ENCODE measurements at places on chromosomes 3 and 15. TPM values are rescaled to one million over a fixed set of nuclear protein-coding genes. Genes with fewer than 3 reads are reported as not detected.
A peak's percentile ranks its signal among the peaks of the same experiment; 100 is the strongest.

- DNase-seq, result no peak
Measured at GRCh38 chr15:66188464-66188863, 65.1 kb downstream of the MEGF11 start.

GRCh38 chr15:60464836-60465630, 13.9 kb downstream of the ICE2 start:
- DNase-seq, result no peak

Gene GMPPB
- total RNA-seq, result 30.8 TPM

GRCh38 chr15:73922186-73923151, 3.8 kb upstream of the LOXL1 start:
- peak; percentile 67 for DNase-seq

DNA sequence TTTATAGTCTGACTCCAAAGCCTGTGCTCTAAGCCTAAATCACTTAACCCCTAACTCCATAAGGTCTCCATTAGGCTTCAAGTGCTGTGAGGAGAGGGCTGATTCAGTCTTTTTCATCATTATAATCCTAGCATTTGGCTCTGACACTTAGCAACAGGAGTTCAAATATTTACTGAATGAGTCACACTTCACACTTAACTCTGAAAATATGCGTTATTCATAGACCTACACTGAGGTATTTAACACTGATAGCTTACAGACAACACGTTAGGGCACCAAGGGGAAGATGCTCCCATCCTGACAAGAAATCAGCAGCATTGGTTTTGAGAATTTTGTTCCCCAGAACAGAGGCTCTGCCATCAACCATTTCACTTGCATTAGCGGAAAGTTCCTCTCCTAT, 53.5 kb downstream of the MSL2 start:
- DNase-seq, result no peak

Gene CHCHD4
- 12.2 TPM for total RNA-seq

Gene ARGFX
- total RNA-seq, result not detected

DNA sequence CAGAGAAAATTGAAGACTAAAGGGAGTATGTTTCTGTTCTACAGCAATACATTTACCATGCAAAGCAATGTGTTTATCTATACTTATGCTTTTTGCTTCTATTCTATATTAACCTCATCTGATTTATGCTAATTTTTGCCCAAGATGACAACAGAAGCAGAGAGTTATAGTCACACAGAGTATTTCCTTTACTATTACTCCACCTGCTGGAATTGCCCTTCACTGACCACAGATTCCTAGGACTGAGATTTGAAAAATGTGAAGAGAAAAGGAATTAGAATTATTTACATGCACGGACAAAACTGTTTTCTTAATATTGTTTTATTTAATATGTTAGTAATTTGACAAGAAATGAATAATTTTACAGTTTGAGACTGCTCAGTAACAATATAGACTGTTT, 745.6 kb downstream of the VGLL3 start:
- DNase-seq, result no peak

Gene FAM81A
- 0.61 TPM for total RNA-seq

Gene C2CD4A
- not detected for total RNA-seq

Measured in ovary (tissue), 10 donors.